Activated T-cell treated with anti-CD3 and anti-CD28 coated beads for 48 hours (primary cell): ENCODE measurements at places on chromosomes 2 and 18.

- DNase-seq, result no peak
These were observed 71.9 kb upstream of the CCDC68 start for GRCh38 chr18:55031164-55031563.

DNA sequence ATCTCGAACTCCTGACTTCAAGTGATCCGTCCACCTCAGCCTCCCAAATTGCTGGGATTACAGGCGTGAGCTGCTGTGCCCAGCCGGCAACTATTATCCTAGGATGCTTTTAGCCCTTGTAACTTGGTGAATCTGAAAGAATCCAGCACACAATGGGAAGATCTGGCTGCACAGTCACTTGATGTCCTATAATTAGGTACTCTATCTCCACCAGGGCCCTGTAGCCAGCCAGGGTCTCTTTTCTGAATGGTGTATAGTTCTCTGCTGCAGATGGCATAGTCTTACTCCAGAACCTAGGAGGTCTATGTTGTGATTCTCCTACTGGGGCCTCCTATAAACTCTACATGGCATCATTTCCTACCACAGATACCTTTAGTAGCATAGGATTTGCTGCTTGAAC, 13.9 kb upstream of the MCM6 start:
- no peak for DNase-seq

- no peak for DNase-seq
These were observed 2.4 kb downstream of the PAX8 start for GRCh38 chr2:113276216-113276760.

- no peak for DNase-seq
These were observed 242.4 kb upstream of the TANK start for GRCh38 chr2:160917850-160918249.

- no peak for DNase-seq
These were observed 50.1 kb upstream of the CRACDL start for GRCh38 chr2:98985905-98986666.

DNA sequence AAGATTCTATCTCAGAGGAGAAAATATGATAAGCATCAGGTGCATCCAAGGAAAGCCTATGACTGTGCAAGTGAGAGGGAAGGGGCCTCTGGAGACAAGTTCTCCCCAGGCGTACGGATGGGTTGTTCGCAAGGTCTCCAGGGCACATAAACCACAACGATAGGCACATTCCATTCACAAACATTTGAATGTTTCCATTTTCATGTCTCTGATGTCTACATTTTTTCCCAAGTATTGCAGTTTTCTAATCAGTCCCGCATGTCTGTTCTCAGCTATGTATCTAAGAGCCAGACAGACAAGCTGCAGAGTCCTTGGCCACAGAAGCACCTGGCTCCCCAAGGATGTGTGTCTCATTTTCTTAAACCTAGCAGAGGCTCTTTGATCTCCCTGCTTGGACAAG, 28.0 kb downstream of the OSR1 start:
- no peak for DNase-seq

DNA sequence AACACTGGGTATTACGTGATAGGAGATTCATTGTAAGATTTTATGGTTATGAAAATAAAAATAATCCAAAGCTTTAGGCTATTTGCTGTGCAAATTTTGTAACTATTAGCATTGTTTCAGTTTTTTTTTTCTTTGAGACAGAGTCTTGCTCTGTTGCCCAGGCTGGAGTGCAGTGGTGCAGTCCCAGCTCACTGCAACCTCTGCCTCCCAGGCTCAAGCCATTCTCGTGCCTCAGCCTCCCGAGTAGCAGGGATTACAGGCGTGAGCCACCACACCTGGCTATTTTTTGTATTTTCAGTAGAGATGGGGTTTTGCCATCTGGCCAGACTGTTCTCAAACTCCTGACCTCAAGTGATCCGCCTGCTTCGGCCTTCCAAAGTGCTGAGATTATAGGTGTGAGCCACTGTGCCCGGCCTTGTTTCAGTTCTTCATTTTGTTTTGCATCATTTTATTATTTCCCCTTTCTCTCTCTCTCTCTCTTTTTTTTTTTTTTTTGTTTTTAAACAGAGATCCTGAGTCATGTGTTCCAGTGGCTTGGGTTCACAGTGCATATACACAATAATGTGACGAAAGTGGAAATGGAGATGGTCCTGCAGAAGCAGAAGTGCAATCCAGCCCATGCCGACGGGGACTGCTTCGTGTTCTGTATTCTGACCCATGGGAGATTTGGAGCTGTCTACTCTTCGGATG, 25.8 kb downstream of the CASP10 start:
- DNase-seq, result no peak

- no peak for DNase-seq
These were observed 79.3 kb downstream of the ACAA2 start for GRCh38 chr18:49733896-49734585.

GRCh38 chr18:25534401-25534800, 182.4 kb upstream of the ZNF521 start:
- no peak for DNase-seq

GRCh38 chr18:321865-322467, 54.1 kb upstream of the THOC1 start:
- no peak for DNase-seq

DNA sequence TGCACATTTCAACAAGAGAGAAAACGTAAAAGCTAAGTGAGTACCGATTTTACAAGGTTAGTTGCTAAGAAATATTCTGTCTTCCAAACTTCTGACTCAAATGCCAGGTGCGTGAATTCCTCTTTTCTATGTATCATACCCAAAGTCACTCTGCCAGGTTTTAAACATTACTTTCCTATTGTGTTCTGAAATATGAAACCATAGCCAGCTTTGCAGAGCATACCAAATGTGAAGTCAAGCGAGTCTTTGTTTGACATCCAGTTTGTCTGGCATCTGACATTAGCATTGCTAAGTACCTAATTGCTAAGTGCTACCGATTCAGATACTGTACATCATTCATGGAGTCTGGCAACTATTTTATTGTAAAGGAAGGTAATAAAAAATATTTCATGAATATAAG, 321.9 kb upstream of the GALNT5 start:
- DNase-seq, result no peak

GRCh38 chr18:56532176-56532840, 106.1 kb downstream of the TXNL1 start:
- peak; percentile 18 for DNase-seq

DNA sequence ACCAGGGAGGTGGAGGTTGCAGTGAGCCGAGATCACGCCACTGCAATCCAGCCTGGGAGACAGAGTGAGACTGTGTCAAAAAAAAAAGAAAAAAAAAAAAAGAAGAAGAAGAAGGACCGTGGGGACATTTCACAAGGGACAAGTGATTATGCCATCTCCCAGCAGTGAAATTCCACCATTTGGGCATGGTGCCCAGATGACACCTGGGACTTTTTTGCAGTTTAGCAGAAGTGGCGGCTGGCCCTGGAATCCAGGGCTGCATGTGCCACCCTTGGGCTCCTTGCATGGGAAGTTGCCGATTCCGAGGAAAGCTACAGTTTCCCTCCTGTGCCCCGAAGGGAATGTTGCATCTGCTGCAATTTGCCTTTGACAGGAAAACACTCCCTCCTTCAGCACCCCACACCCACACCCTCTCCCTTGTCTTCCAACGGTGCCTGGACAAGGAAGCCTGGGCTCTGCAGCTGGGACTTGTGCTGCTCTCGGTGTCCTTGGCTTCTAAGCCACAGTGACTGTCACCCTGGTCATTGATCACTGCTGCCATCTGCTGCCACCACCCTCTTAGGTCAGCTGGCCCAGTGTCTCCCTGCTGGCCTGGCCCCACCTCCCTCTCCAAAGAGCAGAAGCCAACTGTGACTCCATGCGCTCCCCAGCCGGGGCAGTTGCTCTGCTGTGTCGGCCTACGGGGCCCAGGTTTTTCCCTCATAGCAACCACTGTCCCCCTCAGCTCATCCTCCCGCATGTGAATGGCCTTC, 56.4 kb upstream of the LRRC30 start:
- no peak for DNase-seq

- peak; percentile 71 for DNase-seq
These were observed 55.0 kb downstream of the ANKRD44 start for GRCh38 chr2:197255543-197255942.

- DNase-seq, result no peak
These were observed 37.0 kb upstream of the TTN start for GRCh38 chr2:178844269-178844668.

GRCh38 chr2:185245806-185246205, 492.8 kb upstream of the FSIP2 start:
- no peak for DNase-seq

DNA sequence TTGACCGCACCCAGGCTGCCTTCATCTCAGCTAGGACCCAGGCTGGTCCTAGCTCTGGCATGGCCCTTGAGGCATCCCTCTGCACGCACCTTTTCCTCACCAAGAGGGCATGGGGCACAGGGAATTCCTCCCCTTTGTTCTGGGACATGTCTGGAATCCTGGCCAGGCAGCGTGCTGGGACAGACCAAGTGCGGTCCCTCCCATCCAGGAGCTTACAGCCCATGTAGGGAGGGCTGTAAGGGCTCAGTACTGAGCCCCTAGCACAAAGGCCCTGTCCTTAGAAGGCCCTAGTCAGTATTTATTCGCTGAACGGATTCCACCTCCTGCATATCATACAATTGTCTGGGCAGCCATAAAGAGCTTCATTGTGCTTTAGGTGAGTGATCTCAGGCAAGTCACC, 3.0 kb downstream of the TMEM37 start:
- DNase-seq, result no peak

GRCh38 chr18:1011349-1011748, 106.7 kb downstream of the ADCYAP1 start:
- DNase-seq, result no peak

GRCh38 chr18:58828399-58829121, 36.1 kb upstream of the ZNF532 start:
- no peak for DNase-seq

GRCh38 chr2:14185906-14186305, 446.6 kb upstream of the LRATD1 start:
- DNase-seq, result no peak

DNA sequence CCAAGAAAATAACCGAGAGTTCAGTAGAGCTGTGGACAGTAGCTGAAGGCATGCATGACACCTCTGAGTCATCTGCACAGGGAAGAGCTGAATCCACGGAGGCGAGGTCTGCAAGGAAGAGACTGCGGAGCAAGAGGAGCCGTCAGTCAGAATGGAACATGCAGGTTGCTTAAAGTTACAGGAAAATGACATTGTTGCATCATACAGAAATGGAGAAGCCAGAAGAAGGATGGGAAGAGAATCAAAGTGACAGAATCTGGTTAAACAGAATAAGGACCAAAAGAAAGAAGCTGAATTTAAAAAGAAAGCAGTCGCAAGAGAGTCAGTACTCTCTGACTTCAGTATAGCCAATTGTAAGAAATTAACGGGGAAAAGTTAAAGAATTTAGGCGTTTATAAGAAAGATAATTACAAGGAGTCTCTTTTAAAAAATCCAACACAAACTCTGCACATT, 533.8 kb downstream of the ADCYAP1 start:
- no peak for DNase-seq

DNA sequence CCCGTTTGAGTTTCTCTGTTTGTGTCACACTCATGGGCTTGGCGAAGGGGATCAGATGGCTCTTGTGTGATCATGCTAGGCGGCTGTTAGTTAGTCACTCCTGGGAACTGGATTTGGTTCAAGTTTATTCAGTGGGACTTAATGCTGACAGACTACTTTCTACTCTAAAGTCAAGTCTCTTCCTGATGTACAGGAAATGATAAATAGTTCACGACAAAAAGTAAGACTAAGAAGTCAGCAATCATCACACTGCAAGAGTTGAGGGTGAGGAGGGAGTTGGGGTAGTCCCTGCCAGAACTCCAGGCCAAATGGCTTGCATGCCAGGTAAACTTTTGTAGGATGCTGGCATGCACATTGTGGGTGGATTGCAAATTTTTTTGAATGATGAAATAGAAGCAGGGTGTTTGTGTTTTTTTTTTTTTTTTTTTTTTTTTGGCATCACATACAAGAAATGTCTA, 25.1 kb upstream of the CCL20 start:
- DNase-seq, result no peak

- no peak for DNase-seq
These were observed 23.6 kb upstream of the KYNU start for GRCh38 chr2:142853912-142854311.

- DNase-seq, result no peak
These were observed 31.8 kb upstream of the NTSR2 start for GRCh38 chr2:11701751-11702301.

GRCh38 chr2:65530547-65531320, 98.3 kb upstream of the SPRED2 start:
- DNase-seq, result no peak

GRCh38 chr2:229269941-229270340, 1.1 kb downstream of the PID1 start:
- no peak for DNase-seq

- DNase-seq, result no peak
These were observed 59.3 kb upstream of the SPP2 start for GRCh38 chr2:233991196-233991595.

DNA sequence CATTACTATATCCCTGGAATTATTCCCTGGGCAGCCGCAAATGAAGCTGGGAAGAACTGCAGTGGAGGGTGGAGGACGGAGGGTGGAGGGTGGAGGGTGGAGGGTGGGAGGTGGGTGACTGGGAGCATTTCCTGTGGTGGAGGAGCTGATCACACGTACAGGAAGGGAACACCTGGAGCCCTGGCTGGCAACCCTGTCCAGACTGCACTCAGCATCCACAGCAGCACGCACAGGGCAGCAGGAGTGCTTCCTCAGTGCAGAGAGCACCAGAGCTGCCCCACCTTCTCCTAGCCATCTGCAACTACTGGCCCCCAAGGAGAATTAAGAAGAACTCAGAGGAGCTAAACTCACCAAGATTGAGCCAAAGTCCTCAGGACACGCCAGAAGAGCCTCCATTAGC, 249.9 kb downstream of the EIPR1 start:
- DNase-seq, result no peak

- no peak for DNase-seq
These were observed 306.6 kb downstream of the MYCN start for GRCh38 chr2:16246911-16247310.

GRCh38 chr2:40256649-40257048, 195.2 kb downstream of the SLC8A1 start:
- DNase-seq, result no peak

DNA sequence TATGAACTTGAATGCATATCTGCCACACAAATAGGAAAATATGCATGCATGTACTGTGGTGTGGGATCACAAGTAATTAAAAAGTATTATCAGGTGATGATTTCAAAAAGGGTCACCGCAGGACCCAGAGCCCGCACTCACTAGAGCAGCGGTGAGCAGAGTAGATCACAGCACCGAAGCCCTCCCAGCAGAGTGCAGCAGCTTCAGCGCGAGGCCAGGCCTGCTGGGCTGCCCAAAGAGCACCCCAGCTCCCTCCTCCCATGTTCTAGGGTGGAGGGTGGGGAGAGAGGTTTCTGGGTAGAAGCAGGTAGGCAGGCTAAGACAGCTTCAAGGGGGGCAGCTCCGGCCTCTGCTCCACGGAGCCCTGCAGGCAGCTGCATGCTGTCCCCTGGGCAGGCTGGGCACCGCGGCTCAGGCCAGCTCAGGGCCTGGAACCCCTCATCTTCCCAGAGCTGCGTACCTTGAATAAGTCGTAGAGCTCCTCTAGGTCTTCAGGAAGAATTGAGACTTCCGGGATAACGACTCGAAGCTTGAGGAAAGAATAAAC, 24.9 kb downstream of the RPL31 start:
- DNase-seq, result no peak

- no peak for DNase-seq
These were observed 69.7 kb upstream of the TMEM200C start for GRCh38 chr18:5964996-5965395.

GRCh38 chr18:76064998-76065397, 430.0 kb downstream of the ZNF516 start:
- DNase-seq, result no peak

GRCh38 chr2:101442042-101442666, 32.8 kb downstream of the RFX8 start:
- DNase-seq, result no peak

GRCh38 chr2:221308507-221309066, 263.5 kb downstream of the EPHA4 start:
- no peak for DNase-seq
